ENCODE measurements at places on chromosomes 2 and 18.
A peak's percentile ranks its signal among the peaks of the same experiment; 100 is the strongest.

DNA sequence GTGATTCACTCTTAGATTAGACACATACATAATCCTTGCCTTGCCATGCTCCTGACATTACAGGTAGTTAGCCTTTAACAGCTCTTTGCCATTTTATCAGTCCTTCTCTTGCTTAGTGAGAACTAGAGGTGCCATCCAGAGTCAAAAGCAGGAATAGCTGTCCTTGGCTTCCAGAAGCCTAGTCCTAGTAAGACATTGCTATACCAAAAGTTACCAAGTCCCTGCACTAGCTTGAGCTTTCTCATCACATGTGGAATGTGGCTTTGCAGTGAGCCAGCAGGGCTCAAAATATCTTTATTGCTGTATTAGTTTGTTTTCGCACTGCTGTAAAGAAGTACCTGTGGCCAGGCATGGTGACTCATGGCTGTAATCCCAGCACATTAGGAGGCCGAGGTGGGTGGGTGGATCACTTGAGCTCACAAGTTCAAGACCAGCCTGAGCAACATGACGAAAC is 104.7 kb upstream of the NOSTRIN start:
- no peak for DNase-seq

GRCh38 chr2:10954416-10954815 is 42.7 kb downstream of the KCNF1 start:
- DNase-seq: no peak

- DNase-seq: no peak
These were observed 131.3 kb downstream of the MAP4K4 start for GRCh38 chr2:101828673-101829334.

- DNase-seq: no peak
These were observed 12.2 kb upstream of the TNS1 start for GRCh38 chr2:218014706-218015585.

- DNase-seq: no peak
These were observed 13.9 kb downstream of the ARPC2 start for GRCh38 chr2:218230882-218231281.

DNA sequence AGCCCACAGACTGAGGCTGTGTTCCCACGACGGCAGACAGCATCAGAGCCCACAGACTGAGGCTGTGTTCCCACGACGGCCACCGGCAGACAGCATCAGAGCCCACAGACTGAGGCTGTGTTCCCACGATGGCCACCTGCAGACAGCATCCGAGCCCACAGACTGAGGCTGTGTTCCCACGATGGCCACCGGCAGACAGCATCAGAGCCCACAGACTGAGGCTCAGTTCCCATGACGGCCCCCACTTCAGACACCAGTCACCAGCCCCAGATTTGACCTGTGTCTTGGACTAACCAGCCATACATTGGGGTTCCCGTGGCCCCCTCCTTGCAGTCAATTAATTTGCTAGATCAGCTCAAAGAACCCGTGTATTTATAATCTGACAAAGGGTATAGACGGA is 57.8 kb upstream of the SNTG2 start:
- DNase-seq: no peak

DNA sequence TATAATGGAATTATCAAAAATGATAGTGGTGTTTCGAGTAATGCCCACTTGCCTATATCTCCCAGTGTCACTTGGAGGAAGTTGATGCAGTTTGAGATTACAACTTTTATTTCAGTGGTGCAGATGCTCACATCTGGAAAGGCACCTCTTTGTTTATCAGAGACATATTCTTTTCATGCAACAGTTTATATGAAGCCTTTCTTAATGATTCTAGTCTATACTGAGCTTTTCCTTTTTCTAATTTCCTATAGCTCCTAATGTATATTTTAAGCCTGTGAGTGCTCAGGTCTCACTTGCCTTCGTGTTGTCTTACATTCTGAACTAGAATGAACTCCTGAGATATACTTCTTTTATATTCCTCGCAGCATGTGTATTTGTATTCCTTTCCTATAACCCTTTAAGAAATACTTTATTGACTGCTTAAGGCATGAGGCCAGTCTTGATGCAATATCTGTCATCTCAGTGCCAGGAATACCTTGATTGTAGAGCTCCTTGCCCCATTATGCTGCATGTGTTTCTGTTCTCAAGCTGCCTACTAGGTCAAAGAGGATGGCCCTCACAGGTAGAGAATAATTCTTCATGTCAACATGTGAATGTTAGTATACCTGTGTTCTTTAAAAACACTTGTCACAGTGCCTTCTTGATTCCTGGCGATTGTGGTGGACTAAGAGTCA is 52.6 kb downstream of the VRK2 start:
- DNase-seq: no peak

DNA sequence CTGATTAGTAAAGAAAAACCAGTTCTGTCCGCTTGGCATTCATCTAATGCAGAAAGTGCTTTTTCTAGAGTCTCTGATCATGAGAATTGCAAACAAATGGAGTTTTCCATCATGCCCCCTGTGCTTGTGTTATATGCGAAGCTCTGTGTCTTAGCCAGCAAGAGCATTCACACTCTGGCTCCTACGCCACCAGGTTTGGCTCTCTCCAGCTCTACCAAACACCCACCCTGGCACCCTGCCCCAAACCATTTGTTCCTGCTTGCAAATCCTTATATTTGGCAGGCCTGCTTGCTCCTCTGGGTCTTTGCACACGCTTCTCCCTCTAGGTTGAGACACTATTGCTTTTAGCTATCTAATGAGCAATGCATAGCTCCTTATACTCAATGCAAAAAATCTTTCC is 204.1 kb upstream of the CYRIA start:
- DNase-seq: no peak

GRCh38 chr2:106299696-106300095 is 105.6 kb upstream of the UXS1 start:
- DNase-seq: no peak

DNA sequence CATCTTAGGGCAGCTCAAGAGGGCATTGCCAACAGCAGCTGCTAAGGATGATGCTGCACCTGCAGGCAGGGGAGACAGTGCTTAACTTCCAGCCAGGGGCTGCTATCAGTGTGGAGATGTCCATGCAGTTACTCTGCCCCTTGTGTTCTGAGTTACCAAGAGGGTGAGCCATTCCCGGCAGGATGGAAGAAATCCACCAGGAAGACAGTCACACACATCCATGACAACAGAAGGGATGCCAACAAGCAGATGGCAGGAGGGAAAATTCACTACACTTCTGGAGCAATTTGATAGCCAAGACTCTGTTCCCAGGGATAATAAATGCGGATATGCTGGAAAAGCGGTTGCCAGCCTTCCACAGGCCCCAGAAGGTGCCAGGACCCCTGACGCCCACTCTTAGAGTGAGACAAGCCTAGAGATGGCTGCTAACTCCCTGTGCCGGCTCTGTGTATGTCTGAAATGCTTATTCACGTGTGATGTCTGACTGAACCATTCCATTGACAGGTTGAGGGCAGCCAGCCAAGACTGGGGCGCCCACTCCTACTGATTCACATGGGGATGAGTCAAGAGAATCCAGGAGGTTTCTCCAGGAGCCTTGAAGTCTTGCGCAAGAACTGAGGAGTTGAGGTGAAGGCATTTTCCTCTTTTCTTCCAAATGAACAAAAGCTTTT is 24.5 kb downstream of the LOXHD1 start:
- no peak for DNase-seq

GRCh38 chr18:27121108-27121507 is 64.0 kb downstream of the CHST9 start:
- no peak for DNase-seq

- DNase-seq: peak; percentile 40
These were observed 376.3 kb downstream of the ARHGAP15 start for GRCh38 chr2:143505542-143505941.

- DNase-seq: no peak
These were observed 76.3 kb downstream of the DYNC1I2 start for GRCh38 chr2:171763602-171764001.

DNA sequence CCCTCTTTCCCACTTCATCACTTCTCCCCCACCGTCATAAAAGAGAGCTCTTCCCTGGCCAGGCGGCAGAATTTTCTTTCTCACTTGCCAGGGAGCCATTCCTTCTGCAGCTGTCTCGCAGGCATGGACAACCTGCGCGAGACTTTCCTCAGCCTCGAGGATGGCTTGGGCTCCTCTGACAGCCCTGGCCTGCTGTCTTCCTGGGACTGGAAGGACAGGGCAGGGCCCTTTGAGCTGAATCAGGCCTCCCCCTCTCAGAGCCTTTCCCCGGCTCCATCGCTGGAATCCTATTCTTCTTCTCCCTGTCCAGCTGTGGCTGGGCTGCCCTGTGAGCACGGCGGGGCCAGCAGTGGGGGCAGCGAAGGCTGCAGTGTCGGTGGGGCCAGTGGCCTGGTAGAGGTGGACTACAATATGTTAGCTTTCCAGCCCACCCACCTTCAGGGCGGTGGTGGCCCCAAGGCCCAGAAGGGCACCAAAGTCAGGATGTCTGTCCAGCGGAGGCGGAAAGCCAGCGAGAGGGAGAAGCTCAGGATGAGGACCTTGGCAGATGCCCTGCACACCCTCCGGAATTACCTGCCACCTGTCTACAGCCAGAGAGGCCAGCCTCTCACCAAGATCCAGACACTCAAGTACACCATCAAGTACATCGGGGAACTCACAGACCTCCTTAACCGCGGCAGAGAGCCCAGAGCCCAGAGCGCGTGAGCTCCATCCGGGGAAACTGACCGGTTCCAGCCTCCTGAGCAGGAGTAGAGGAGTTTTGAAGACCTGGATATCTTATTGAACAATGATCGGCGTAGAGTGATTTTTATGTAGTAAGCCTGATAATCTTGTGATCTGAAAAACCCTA is at the start of gene MSGN1:
Gene MSGN1, plus strand, starts transcription at position 65 of the 850 bp plus-strand sequence. Its CDS starts 59 bp downstream, at position 124.
- DNase-seq: no peak

DNA sequence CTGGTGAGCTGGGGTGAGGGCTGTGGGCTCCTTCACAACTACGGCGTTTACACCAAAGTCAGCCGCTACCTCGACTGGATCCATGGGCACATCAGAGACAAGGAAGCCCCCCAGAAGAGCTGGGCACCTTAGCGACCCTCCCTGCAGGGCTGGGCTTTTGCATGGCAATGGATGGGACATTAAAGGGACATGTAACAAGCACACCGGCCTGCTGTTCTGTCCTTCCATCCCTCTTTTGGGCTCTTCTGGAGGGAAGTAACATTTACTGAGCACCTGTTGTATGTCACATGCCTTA is 10.5 kb downstream of the PROC start:
- DNase-seq: no peak

- DNase-seq: no peak
These were observed 141.7 kb downstream of the OTX1 start for GRCh38 chr2:63192169-63192888.

DNA sequence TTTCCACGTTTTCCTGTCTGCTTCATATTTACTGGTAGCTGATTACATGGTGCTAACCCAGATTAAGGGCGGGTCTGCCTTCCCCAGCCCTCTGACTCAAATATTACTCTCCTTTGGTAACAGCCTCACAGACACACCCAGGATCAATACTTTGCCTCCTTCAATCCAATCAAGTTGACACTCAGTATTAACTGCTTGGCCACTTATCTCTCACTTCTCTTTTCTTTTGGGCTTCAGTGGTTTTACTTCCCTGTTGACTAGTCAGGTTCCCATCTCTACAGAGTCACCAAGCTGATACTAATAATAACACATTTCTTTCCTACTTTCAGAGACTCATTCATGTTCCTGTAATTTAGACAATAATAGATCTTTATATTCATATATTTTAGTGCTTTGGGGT is 302.2 kb upstream of the MAP2 start:
- DNase-seq: no peak

DNA sequence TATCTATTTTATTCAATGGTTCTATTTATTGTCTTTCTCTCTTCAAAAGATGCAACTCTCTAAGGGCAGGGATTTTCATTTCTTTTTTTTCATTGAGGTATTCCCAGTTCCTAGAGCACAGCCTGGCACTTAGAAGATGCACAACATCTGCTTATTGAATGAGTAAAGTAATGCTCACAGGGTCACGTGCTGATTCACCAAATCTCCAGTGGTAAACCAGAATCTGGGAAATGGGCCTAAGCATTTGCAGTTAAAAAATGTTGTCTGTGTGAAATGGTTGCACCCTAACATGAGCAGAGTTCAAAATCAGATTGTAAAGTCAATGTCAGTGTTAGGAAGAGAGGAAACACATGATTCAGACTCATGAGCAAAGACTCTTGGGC is 15.8 kb downstream of the SLC8A1 start:
- no peak for DNase-seq

- DNase-seq: no peak
These were observed 8.2 kb upstream of the APOB start for GRCh38 chr2:21052044-21052443.

GRCh38 chr2:56118474-56118873 is 65.3 kb upstream of the CCDC85A start:
- no peak for DNase-seq

- no peak for DNase-seq
These were observed 1033.4 kb downstream of the SOCS6 start for GRCh38 chr18:71322201-71322600.

GRCh38 chr2:100643906-100644501 is 81.2 kb downstream of the PDCL3 start:
- no peak for DNase-seq

GRCh38 chr2:220628252-220628651 is 943.9 kb downstream of the EPHA4 start:
- peak; percentile 2 for DNase-seq

DNA sequence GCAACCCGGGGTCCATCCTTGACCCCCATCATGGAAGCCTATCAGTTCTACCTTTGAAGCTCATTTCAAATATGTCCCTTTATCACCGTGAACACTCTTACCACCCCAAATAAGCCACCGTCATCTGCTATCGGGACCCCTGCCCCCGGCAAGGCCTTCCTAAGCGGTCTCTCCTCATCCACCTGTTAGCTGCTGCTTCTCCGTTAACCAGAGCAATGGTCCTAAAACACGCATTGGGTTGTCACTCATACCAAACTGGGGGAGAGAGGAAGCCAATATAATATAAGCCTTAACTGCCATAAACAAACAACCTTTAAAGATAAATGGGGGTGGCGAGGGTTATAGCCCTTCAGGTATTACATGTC is 680 bp downstream of the ASNSD1 start:
- DNase-seq: no peak

All from fibroblast of skin of left biceps (primary cell).